ENCODE measurements at places on chromosomes 3 and 15.

DNA sequence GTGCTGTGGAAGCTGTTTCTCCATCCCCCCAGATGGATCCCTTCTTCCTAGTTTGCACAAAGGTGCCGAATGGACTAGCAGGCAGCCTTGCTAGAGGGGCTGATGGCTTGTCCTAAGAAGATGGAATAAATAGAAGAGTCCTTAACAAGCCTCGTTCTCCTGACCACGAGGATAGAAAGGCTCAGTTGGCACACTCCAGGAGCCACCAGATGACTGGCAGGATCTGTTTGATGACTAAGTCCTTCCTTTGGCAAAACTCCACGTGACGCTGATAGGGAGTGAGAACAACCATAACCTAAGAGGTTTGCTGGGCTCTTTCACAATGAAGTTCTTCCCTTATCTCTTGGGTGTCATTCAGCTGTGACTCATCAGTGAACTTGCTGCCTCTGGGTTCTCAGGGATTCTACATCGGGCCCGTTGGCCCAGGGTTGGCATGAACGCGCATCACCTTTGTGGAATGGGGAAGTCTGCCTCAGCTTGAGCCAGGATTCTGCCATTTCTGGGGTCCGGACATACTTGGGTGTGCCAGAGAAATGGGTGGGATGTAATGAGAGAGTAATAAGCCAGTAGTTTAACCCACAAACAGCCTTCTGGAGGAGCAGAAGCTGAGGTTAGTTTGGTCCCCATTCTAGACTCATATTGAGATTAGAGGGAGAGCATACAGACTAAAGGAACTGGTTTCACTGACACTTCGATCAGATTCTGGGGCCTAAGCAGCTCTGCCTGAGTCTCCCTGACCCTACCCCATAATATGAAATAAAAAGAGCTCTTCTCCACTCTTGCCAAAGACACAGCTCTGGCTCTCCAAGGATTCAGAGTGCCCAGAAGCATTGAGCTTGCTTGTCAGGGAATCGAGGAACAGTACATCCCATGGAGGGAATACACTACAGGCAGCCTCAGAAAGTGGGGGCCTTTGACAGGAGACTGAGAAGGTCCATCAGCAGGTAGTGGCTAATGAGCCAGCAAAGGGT, 2.0 kb upstream of the MELTF start:
- no peak for DNase-seq

DNA sequence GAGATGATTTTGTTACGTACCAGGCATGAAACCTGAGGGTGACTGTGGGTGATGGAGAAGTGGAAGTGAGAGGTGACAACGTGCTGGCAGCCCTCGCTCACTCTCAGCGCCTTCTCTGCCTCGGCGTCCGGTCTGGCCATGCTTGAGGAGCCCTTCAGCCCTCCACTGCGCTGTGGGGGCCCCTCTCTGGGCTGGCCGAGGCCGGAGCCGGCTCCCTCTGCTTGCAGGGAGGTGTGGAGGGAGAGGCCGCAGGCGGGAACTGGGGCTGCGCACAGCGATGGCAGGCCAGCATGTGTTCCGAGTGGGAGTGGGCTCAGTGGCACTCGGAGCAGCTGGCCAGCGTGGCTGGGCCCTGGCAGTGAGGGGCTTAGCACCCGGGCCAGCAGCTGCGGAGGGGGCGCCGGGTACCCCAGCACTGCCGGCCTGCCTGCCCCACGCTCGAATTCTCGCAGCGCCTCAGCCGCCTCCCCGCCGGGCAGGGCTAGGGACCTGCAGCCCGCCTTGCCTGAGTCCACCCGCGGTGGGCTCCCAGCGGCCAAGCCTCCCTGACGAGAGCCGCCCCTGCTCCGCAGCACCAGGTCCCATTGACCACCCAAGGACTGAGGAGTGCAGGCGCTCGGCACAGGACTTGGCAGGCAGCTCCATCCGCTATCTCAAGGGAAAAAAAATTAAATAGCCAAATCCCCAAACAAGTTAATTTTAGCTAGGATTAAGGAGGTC, 29.7 kb upstream of the MYRIP start:
- no peak for DNase-seq

GRCh38 chr3:188178293-188178936, 24.5 kb downstream of the LPP start:
- no peak for DNase-seq

DNA sequence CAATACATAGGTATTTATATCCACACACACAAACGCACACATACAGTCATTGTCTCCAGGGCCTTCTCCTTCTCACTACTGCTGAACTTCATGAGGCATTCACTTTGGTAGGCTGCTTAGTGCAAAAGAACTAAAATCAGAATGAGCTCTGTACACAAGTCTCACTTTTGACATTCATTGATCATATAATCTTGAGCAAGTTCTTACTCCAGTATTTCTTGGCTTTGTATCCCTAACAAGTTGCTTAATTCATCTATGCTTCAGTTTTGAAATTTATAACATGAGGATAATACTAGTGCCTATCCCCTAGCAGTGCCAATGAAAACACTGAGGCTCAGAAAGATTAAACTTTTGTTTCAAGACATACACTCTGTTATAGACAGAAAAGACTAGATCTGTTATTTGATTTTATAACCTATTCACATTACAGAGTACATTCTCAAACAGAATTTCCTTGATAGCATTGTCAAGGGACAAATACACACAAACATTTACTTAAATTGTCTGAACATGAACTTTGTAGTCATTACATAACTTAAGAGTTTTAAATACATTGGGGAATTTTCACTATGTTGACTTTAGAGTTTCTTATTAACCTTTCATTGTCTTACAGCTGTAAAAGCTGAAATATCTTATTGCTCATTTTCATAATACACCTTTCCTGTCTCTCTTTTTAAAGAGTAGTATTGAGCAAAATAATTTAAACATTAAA, 55.0 kb upstream of the SI start:
- no peak for DNase-seq

DNA sequence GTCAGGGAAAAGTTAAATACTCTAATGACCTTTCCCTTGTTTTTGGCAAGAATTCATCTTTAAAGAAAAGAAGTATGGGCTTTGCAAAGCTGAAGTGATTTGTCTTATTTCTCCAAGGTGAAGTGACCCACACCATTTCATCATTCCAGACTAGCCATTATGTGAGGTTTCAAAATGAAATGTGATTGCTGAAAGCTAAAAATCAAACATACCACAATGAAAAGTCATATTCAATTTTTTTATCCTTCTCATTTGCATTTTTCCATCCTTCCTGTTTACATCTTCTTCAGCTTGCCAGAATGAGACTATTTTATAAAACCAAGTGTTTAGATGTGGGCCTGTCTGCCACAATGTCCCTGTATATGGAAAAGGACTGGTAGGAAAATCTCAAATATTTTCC, 142.3 kb upstream of the STRIT1 start:
- no peak for DNase-seq

- no peak for DNase-seq
Observed at GRCh38 chr15:48413304-48413703, 82.1 kb downstream of the DUT start.

GRCh38 chr15:70530906-70531305, 232.5 kb downstream of the UACA start:
- no peak for DNase-seq

- DNase-seq: no peak
Observed at GRCh38 chr3:145124900-145125678, 1035.9 kb downstream of the PLOD2 start.

GRCh38 chr15:25089577-25089976, 134.8 kb downstream of the SNRPN start:
- no peak for DNase-seq

GRCh38 chr15:46420990-46421389, 786.2 kb downstream of the SQOR start:
- no peak for DNase-seq

All from activated CD4-positive, CD25-positive, alpha-beta regulatory T cell (primary cell).